ENCODE measurements at places on chromosomes 1 and 21.

GRCh38 chr1:195241066-195241465 lies 1367.2 kb downstream of the KCNT2 start:
- no peak for DNase-seq

- no peak for DNase-seq
Observed at GRCh38 chr1:14486401-14487201, 111.9 kb upstream of the KAZN start.

DNA sequence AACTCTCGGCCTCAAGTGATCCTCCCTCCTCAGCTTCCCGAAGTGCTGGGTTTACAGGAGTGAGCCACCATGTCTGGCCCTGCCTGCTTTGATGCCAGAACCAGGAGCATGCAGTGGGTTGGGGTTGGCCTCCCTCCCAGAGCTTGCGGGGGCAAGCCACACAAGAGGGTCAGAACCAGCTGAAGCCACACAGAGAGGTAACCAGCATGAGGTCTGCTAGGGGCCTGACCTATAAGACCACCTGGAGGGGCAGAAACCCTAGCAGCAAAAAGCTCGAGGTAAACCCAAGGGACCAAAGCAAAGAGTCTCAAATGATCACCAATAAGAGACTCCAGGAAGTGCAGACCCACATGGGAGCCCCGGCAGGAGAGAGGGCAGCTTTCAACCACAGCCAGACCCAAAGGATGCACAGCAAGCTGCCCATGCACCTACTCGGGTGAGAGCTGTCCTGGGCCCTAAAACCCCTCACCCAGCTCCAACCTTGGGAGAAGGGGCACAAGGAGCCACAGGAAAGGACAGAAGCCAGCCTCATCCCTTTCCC lies 81.2 kb downstream of the TOMM20 start:
- DNase-seq: no peak

GRCh38 chr1:56132520-56132919 lies 446.8 kb downstream of the PLPP3 start:
- no peak for DNase-seq

GRCh38 chr1:35220976-35221375 lies 28.0 kb upstream of the SFPQ start:
- peak; percentile 23 for DNase-seq

DNA sequence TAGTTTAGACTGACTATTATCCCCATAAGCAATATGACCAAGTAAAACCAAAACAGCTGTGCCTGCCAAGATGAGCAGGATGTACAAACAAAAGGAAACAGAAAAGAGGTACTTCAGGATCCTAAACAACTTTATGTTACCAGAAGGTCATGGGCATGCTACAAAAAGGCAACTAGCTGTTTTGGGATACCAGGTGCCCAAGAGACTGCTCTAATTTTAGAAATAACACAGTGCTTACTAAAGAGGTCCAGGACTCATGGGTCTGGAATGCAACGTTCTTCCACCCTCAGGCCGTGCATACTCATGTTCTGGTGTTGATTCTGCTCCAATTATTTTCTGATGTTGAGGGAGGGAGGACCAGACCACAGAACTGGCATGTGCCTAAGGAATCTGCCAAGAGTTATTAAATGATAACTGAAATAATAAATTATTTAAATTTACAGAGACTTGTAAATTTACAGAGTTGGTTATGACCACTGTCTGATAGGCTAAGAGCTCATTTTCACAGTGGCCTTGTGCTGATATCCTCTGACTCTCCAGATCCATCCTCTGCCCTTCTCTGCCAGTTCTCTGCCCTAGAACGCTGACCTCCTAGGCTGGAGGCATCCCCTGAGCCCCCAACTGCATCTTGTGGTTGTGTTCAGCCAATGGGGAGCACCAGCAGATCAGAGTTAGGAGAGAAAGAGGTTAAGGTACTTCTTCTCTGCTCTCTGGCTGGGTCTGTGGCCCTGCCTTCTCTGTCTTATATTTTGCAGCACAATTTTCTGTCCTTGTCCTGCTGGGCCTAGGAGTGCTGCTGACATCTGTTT lies 37.7 kb upstream of the BCL10 start:
- no peak for DNase-seq

DNA sequence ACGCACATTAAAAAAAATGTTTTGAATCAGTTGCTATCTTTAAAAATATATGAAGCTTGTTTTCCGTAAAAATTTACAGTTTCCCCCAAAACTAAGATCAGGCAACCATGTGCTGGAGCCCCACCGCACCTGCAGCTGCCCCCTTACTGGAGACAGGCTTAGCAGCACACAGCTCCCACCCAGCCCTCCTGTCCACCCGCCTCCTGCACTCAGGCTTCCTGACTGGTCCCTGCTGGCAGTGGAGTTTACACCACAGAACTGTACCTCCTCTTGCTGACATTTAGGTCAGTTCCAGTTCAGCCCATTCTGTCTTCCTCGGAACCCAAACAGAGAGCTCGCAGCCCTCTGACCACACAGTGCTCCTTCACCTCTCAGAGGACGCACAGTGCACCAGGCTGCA lies 2.1 kb downstream of the GPR161 start:
- no peak for DNase-seq

DNA sequence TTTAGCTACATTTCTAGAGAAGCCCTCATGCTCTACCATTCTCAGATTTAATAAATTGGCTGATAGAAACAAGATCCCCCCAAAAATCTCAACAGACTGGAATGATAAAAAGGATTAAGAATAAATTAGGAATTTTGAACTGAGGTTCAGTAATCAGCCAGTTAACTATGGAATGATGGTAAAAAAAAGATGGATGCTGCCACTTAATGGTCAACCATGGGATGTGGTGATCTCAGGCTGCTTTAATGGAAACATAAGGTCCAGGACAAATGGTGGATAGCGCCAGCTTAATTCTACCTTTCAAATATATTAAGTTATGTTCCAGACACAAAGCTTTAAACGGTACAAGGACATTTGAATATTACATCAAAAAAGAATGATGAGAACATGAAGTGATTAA lies 49.9 kb downstream of the CCN1 start:
- DNase-seq: no peak

DNA sequence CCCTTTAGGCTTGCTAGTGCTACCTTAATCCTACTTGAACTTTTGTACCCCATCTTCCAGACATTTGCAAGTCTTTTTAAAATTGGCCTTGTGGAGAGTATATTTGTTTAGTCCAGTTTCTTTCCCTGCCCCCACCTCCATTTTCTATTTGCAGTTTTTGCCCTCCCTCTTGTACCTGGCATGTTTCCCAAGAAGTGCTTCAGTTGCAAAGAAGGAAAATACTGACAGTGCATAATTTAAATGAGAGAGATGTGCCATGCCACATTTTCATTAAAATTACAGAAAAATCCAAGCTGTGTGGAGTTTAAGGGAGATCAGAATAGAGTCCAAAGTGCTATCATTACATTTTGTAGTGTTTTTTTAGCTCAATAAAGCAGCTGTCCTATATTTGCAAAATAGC lies 150.0 kb upstream of the ADGRL2 start:
- DNase-seq: no peak

DNA sequence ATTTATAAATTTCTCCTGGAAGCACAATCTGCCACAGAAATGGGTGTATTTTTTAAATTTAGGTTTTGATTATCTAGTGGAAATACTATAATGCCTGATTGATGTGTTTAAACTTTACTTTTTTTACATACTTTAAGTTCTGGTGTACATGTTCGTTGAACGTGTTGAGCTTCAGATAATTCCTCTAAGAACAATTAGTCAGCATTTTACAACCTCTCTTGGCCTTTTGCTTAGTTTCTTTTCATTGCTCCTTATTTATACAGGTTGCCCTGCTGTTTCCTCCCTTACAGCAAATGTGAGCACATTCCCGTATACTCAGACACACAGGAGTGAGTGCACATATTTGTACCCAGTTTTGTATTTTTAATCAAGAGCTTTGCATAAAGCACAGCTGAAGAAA lies 1038.9 kb downstream of the BRINP3 start:
- no peak for DNase-seq

DNA sequence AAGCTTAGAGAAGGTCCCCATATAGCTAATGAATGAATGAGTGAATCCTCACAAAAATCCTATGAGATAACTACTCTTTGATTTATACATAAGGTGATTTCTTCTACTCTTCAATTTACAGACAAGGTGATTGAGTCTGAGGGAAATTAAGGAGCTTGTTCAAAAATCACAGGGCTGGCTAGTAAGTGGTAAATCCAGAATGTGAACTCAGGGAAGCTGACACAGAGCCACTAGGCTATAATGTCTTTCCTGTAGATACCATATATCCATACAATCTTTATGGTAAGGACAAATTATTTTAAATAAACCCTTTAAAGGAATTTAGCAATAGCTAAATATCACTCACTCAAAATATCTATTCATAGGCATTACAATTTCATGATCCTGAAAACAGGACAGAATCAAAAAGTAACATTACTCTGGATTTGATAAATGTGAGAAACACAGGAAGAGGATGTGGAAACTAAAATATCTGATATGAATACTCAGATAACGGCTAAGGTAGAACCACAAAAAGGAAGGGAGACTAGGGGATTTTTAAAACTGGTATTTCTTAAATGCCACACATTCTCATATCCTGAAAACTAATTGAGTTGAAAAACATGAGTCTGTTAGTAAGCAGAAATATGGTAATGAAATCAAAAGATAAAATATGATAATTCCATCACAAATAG lies 108.2 kb downstream of the NBPF12 start:
- no peak for DNase-seq

DNA sequence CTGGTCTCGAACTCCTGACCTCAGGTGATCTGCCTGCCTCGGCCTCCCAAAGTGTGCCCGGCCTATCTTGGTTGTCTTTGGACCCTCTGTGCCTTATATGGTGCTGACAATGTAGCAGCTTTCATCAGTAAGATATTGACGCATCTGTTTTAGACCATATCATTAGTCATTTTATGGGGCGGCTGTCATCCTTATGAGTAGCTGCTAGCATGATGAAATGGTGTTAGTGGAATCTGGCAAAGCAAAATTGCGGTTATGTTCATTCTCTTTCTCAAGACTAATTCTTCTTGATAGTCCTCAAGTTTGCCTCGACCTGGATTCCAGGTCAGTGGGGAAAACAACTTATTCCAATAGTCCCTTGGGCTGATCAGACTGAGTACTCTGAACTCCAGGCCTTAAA lies 199.9 kb downstream of the PRDM2 start:
- no peak for DNase-seq

GRCh38 chr1:90475631-90476030 lies 241.5 kb downstream of the BARHL2 start:
- DNase-seq: no peak

- DNase-seq: no peak
Observed at GRCh38 chr1:160362168-160362957, 4.5 kb upstream of the NHLH1 start.

- no peak for DNase-seq
Observed at GRCh38 chr1:168725831-168726230, 3.2 kb downstream of the DPT start.

DNA sequence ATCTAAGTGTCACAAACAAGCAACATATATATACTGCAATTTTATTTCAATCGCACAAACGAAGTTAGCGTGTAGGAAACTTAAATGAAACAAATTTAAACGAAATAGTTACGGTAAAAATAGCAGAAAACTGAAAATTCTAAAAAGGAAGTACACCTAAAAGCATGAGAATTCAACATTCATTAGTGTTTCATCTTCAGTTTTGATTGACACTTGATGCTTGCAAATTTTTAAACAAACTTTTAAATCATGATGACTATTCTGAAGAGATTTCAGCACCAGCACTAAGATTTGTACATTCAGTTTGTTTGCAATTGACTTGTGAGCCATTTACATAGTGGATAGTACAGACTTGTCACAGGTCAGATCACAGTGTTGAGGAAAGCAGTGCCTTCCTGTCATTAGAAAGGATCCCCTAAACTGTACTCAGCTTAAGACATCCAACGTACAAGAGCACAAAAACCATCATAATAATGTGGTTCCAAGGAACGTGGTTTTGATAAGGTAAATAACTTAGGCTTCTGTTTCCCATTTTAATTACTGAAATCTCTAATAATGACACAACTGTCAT lies 67.0 kb upstream of the LBR start:
- no peak for DNase-seq

DNA sequence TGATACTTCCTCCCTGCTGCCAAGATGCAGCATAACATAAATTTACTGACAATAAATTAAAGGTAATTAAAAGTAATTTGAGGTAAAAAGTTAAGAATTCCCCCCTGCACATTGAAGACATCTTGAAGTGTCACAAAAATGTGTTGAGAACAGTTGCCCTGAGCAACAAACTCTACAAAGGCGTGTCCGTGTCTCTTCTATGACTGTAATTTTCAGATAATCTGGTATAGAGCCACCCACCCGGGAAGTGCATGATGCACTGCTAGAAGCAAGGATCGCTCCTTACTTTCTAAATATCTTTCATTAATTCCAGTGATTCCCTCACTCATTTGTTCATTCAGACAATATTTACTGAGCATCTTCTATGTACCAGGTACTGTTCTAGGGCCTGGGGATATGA lies 11.0 kb upstream of the CASQ1 start:
- no peak for DNase-seq

DNA sequence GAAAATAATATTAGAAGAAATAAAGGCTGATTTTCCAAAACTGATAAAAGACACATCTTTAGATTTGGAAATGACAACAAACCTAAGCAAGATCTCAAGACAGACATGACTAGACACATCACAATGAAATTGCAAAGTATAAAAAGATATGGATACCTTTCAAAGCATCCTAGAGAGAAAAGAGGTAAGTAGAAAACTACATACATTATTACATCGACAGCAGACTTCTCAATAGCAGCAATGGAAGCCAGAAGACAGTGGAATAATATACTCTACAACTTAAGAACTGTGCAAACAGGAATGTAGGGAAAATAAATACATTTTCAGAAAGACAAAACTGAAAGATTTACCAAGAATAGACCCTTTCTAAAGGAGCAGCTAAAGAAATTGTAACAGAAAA lies 50.2 kb downstream of the DENND1B start:
- DNase-seq: no peak

- DNase-seq: no peak
Observed at GRCh38 chr1:38029081-38029681, 16.6 kb downstream of the UTP11 start.

- no peak for DNase-seq
Observed at GRCh38 chr1:32494196-32494595, 29.3 kb downstream of the ZBTB8B start.

GRCh38 chr21:45246386-45247320 lies 41.0 kb downstream of the POFUT2 start:
- DNase-seq: no peak

DNA sequence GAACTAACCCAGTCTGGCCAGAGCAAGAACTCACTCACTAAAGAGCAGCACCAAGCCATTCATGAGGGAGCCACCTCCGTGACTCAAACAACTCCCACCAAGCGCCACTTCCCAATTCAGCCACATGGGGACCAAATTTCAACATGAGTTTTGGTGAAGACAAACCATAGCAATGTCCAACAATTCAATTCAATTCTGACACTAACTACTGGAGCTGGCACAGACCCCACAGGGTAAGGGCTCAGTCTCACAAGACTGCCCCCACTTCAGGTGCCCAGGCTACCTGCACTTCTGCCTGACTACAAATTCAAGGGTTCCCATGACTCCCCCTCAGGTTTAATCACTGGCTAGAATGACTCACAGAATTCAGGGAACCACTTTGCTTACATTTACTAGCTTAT lies 48.8 kb upstream of the RAP1A start:
- DNase-seq: peak; percentile 42

GRCh38 chr1:2946999-2947690 lies 74.1 kb upstream of the ACTRT2 start:
- no peak for DNase-seq
